Activated T-helper 1 cell treated with Interleukin-2 at 50 U/mL for 16 hours (primary cell): ENCODE measurements at places on chromosomes 4 and X.
A peak's percentile ranks its signal among the peaks of the same experiment; 100 is the strongest.

GRCh38 chrX:11724122-11725017, 33.7 kb upstream of the MSL3 start:
- DNase-seq: no peak

- no peak for DNase-seq
These were observed 276.6 kb downstream of the CCSER1 start for GRCh38 chr4:90403781-90404180.

DNA sequence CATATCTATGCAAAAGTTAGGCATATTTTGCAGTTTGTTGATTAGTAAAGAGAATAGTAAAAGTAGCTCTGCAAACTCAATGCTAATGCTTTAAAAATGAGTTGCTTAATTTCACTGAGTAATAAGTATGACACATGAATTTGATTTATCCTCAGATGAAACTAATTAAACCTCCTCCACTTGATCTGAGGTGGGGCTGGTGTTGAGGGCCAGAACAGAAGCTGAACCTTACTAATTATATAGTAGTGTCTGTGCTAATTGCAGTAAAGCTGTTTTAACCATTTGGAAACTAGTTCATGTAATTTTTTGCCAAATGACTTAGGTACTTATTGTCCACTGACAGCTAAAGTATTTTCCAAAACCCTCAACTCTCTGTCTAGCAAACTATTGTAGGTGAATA, 7.7 kb upstream of the PGAM4 start:
- DNase-seq: no peak

- DNase-seq: no peak
These were observed 36.6 kb downstream of the MAGEE2 start for GRCh38 chrX:75748431-75748830.

DNA sequence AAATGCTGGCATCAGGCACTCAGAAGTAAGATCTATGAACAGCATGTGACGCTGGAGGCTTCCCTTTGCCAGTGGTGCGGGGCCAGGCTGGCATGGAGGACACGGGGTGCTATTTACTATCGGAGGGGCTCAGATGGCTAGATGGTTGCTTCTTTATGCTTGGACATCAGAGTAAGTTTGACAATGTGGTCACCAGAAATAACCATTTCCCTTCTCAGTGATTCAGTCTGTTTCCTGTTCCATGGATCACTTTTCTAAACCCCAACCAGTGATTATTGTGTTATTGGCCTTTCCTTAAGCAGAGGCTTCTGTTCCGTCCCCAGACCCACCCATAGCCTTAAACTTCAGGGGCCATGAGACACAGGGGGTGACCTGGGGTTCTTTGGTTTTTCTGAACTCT, 55.4 kb upstream of the DHX15 start:
- DNase-seq: no peak

- DNase-seq: no peak
These were observed 50.0 kb downstream of the NOP14 start for GRCh38 chr4:2913168-2913567.

DNA sequence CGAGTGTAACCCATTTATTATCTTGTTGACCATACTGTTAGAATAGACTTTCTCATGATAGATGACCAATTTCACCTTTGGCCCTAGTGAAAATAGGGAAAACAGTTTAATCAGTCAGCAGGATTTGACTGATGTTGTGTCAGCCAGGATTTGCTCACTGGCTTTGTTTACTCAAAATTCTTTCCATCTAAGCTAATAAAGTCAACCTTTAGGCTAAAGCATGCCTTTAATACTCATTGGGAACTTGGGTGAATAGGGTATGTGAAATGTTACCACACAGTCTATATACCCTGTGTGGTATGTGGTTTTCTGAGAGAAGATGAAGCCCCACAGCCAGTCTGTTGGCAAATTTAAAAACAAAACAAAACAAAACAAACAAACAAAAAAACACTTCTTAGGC, 18.7 kb upstream of the SPANXB1 start:
- DNase-seq: no peak

- DNase-seq: no peak
These were observed 19.0 kb upstream of the SUPT20HL2 start for GRCh38 chrX:24332878-24333277.

DNA sequence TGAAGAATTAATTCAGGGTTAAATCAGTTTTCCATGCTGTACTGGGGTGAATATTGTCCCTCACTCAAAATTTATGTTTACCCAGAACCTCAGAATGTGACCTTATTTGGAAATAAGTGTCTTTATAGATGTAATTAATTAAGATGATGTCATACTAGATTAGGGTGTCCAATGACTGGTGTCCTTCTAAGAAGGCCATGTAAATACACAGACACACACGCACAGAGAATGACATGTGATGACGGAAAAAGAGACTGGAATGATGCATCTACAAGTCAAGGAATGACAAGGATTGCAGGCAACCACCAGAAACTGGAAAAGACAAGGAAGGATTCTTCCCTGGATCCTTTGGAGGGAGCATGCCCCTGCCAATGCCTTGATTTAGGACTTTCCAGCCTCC, 84.6 kb upstream of the GPR34 start:
- DNase-seq: no peak

DNA sequence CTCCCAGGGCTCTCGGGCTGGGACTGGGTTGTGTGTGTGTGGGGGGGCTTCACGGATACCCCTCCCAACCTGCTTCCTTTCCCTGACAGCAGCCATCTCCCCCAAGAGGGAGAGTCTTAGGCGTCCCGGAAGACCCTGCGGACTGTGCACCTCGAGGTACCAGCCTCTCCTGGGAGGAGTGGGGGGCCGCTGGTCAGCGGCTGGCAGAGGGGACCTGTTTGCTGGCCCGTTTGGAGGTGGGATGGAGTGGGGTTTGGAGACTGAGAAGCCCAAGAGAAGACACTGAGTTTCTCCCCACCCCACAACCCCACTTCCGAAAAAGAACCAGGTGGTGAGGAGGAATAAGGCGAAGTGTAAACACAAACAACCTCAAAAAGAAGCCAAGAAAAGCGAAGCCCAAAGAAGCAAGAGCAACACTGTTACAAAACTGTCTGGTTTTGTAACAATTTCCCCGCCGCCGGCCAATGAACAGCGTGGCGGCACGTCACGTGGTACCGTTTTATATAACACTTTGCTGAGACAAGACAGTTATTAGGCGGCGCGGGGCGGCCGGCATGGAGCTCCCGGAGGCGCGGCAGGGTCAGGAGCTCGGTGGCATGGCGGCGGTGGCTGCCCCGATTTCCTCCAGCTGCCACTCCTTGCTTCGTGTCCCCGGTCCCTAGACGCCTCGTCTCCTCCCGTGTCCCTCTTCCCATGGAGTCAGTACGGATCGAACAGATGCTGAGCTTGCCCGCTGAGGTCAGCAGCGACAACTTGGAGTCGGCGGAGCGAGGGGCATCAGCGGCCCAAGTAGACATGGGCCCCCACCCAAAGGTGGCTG, at the start of gene LONRF3:
LONRF3 (plus strand) TSS at position 531 of the 820 bp plus-strand sequence; CDS start at position 694, 163 bp downstream.
- DNase-seq: peak; percentile 45

DNA sequence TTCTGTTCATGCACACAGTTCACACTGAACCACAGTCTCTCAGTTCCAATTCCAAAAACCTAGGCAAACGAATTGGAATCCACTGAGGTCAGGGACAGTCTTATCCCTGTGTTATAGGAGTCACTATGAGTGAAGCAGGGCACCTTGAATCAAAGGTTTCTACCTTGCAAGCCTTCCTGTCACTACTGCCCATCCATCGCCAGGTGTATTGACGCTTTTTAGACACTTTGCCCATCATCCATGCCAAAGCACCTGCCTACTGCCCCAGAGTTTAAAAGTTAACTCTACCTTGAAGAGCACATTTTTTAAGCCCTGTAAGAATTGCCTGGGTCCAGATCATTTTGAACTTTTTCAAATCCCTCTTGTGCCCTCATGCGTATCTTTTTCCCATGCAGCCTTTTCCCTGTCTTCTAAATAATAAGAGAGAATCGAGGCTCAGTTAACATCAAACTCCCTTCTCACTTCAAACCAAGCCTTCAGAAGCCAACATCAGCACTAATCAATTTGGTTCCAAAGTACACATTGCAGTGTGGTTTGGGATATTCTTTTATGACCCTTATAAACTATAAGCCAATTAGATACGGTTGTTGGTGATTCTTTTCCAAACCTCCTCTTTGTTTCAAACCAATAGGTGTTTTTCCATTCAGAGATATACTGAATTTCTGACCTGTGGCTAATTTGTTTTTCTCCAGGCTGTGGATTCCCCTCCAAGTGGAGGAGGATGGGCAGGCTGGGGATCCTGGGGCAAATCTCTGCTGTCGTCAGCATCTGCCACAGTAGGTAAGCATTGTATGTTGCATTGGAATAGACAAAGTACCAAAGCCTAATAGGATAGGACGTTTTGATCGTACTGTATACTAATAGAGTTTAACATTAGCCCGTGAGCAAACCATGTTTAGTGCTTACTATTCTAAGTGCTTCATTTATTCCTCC, 23.7 kb downstream of the FAM114A1 start:
- no peak for DNase-seq

DNA sequence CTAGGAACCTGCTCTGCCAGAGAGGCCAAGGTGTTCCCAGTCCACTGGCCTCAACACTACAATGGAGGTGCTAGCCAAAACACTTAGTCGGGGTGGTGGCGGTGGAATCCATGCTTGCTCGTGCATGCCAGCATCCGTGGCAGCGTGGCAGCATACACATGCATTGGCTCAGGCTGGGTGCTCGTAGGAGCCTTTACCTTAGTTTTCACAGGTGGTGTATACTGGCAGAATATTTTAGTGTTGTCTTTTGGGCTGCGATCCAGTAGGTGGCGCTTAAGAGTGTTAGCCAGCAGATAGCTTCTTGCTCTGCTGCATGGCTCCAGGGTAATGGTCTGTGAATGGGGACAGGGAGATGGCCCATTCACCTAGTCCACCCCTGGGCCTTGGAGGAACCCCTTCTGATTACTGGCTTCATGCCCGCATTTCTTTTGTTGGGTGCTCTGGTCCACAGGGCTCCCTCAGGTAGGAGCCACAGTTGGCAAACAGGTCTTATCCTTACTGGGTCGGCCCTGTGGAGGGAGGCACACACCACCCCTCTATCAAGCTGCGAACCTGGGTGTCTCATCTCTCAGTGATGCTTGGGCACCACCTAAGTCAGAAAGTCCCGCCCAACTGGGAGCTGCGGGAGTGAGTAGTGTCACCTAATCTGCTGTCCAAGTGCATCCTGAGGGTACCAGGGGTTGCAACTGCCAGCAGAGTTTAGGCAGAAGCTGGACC, 40.0 kb downstream of the RIPPLY1 start:
- no peak for DNase-seq

DNA sequence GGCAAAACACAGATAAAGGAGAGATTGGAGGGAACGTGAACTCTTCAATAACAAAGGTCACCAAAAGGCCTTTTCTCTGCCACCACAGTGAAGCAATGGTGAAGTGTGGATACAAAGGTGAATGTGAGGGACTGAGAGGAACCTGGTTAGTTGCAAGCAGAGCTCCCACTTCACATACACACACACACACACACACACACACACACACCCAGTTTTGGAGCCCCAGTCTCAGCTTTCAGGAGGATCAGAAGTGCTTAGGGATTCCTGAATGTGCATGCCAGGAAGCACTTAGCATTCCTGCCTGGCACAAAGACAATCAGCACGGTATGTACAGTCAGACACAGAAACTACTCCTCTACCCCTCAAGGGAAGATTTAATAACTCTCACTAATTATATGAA, 71.5 kb downstream of the ARHGEF9 start:
- DNase-seq: no peak

GRCh38 chrX:352181-352580, 33.6 kb upstream of the GTPBP6 start:
- no peak for DNase-seq

DNA sequence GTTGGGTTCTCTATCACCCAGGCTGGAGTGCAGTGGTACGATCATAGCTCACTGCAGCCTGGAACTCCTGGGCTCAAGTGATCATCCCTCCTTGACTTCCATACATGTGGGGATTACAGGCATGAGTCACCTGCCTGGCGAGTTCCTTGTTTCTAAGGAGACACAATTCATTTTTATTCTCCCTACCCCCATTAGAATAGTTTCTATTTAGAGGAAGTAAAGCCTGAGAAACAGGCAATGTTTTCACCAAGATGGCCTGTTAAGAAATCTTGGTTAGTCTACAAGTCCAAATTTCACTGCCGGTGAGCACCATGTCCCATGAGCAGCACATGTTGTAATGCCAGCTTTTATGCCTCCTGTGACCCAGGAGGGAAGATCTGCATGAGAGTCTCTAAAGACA, 5.7 kb downstream of the CYBB start:
- no peak for DNase-seq

DNA sequence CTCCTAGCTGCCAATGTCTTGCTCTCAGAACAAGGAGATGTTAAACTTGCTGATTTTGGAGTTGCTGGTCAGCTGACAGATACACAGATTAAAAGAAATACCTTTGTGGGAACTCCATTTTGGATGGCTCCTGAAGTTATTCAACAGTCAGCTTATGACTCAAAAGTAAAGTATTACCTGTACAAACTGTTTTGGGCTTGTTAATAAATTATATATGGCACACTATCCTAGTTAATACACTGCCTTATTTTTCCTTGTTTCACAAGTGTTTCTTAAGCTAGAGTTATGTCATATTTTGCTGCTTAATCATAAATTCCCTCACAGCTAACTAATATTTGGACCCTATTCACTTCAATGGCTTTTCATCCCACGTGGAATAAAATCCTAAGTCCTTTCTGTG, 45.3 kb downstream of the STK26 start:
- no peak for DNase-seq

DNA sequence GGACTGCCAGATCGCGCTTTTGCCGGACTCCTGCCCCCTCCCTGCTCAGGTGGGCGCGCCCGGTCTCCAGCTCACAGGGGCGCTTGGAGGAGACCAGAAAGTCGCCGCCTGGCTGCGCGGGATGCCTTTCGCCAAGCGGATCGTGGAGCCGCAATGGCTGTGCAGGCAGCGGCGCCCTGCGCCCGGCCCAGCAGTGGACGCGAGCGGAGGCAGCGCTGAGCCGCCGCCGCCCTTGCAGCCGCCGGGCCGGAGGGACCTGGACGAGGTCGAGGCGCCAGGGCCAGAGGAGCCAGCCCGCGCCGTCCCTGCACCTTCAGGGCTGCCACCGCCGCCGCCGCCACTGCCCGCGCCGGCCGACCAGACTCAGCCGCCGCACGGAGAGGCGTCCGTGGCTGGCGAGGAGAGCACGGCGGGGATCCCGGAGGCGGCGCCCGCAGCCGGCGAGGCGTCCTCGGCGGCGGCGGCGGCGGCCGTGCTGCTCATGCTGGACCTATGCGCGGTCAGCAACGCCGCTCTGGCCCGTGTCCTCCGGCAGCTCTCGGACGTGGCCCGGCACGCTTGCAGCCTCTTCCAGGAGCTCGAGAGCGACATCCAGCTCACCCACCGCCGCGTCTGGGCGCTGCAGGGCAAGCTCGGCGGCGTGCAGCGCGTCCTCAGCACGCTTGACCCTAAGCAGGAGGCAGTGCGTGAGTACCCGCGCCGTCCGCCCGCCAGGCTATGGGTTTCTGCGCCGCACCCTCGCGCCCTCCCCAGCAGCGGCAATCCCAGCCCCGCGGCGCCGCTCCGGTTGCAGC, 834 bp downstream of the NHS start:
- no peak for DNase-seq

- no peak for DNase-seq
These were observed 23.8 kb downstream of the NUDT6 start for GRCh38 chr4:122898370-122899150.
